T follicular helper cell (primary cell): ENCODE measurements at places on chromosomes 13 and 19.

- DNase-seq, result no peak
Measured at GRCh38 chr13:102598061-102598460, 1.3 kb downstream of the TPP2 start.

GRCh38 chr19:41161903-41162302 is 31.1 kb upstream of the CYP2S1 start:
- DNase-seq, result no peak

DNA sequence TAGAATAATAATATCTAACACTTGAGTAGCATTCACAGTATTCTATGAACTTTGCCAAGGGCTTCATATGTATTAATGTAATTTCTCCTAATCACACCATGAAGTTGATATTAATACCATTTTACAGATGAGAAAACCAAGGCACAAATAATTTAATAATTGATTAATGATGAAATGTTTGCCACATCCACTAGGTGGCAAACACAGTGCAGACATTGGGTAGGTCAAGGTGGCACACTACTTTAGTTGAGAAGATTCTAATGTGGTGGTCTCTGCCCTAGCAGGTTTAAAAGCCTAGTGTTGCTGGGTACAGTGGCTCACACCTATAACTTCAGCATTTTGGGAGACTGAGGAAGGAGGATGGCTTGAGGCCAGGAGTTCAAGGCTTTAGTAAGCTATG is 412.4 kb downstream of the SUCLA2 start:
- no peak for DNase-seq

- no peak for DNase-seq
Measured at GRCh38 chr13:65990684-65991083, 1239.5 kb downstream of the PCDH9 start.

DNA sequence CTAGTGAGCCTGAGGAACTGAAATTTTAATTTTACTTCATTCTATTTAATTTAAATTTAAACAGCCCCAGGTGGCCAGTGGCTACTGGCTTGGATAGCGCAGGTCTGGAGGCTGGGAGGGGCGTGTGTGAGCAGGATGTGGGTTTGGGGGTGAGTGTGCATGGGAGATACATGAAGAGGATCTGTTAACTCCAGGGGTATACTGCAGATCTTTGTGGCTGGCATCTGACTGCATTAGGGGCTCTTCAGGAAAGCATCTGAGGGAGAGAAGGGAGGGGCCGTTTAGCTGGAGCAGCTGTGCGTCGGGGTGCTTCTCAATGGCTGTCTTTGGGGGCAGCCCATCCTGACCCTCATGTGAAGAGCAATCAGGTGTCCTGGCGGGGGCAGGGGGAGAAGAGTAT is 6.8 kb downstream of the SHANK1 start:
- DNase-seq, result no peak

GRCh38 chr13:50033725-50034124 is 18.5 kb downstream of the KCNRG start:
- no peak for DNase-seq
